ENCODE measurements at places on chromosomes 5 and 9.

DNA sequence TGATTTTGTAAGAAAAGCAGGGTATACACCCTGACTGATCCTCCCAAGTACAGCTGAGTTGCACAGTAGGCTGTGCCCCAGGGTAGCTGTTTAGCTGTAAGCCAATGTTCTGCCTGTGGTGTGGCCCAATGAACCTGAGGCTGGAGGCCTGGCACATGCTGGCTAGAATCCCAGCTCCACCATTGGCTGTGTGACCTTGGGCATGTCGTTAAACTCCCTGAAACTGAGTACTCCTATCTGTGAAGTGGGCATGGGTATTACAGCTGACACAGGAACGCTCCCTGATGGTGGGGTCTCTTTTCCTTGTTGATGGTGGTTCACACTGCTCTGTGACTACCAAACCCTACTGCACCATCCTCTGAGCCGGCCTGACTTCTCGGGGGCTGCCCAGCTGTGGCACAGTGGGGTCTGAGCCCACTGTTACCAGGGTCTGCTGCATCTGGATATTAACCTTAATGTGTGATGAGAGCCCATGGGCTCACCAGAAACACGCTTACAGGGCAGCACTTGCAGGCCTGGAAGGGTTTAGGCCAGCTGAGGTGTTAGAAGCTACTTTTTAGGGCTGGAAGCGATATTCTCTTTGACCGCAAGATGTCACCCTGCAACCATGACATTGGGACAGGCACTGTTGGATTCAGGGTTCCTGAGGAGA lies 7.0 kb upstream of the GADD45G start:
- peak; percentile 49 for DNase-seq

- DNase-seq = no peak
Measured at GRCh38 chr5:5315068-5315980, 107.2 kb upstream of the ICE1 start.

GRCh38 chr9:29332789-29333188 lies 1759.5 kb upstream of the C9orf72 start:
- no peak for DNase-seq

GRCh38 chr5:168073311-168073710 lies 218.1 kb upstream of the WWC1 start:
- DNase-seq = no peak

DNA sequence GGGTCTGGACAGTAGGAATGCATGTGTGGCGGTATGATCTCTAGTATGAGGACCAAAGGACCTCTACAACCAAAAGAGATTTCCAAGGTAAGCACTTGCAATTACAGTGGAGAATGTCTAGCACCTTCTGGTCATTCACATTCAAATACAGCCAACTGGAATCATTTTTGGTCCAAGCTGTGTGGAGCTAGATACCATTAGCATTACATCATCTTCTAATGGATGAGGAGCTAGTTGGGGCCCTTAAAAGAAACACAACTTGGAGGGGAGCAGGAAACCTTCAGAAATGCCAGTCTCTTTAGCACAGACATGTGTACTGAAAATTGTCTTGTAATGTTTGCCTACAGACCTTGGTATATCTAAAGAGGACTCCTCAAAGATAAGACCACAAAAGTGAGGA lies 244.7 kb downstream of the BNC2 start:
- no peak for DNase-seq

GRCh38 chr5:72518001-72518683 lies 10.9 kb upstream of the ZNF366 start:
- DNase-seq = peak; percentile 76

GRCh38 chr5:27474047-27474309 lies 435.6 kb upstream of the CDH9 start:
- peak; percentile 8 for DNase-seq

GRCh38 chr5:160390787-160391696 lies 8.8 kb downstream of the FAM200C start:
- peak; percentile 43 for DNase-seq

DNA sequence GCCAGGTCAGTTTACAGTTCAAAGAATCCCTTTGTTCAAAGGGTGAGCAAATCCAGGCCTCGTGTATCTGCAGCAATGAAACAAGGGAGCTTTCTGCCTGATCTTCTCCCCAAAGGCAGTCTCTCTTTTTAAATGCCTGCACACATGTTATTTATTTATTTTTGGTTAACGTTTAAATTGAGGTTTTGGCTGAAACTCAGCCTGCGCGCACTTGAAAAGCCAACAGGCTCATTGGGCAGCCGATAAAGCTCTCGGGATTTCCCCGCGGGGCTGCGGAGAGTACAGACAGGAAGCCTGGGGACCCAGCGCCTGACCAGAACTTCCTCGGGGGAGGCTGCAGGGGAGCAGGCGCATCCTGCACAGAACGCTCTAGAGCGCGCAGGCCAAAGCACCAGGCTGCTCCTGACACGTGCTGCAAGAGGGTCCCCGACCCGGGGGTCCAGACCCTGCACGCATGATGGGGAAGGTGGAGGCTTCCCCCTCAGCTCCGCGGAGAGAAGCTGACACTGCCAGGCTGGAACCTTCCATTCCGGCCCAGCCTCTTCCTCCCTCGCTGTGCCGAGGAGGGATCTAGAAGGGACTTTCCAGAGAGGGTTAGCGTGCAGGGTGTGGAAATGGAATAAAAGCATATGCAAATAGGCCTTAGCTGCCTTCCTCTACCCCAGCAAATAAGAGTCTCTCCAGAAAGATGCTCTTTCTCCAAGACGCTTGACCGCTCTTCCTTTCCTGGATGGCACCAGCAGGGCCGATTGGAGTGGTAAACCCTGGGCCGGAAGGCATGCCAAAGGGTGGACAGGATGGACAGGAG lies 46.1 kb downstream of the PTTG1 start:
- peak; percentile 70 for DNase-seq

GRCh38 chr5:180402716-180403115 lies 49.6 kb upstream of the GFPT2 start:
- no peak for DNase-seq

DNA sequence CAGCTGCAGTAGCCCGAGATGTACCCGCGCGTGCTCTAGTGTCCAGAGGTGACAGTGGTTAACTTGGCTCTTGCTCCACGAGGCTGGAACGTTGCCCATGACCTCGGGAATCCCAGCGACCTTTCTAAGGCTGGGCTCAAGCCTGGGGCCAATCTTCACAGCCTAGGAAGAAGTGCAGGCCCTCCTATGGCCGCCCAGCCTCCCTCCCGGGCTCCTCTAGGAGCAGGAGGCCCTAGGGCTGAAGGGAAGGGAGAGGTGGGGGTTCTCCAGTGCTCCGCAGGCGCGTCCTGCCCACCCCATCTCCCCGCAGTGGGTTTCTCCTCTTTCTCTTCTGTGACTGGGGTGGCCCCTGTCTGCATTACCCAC lies 13.3 kb downstream of the NR2F1 start:
- no peak for DNase-seq
